ENCODE measurements at places on chromosomes 7 and 10. TPM values are rescaled to one million over a fixed set of nuclear protein-coding genes. Genes with fewer than 3 reads are reported as not detected.

DNA sequence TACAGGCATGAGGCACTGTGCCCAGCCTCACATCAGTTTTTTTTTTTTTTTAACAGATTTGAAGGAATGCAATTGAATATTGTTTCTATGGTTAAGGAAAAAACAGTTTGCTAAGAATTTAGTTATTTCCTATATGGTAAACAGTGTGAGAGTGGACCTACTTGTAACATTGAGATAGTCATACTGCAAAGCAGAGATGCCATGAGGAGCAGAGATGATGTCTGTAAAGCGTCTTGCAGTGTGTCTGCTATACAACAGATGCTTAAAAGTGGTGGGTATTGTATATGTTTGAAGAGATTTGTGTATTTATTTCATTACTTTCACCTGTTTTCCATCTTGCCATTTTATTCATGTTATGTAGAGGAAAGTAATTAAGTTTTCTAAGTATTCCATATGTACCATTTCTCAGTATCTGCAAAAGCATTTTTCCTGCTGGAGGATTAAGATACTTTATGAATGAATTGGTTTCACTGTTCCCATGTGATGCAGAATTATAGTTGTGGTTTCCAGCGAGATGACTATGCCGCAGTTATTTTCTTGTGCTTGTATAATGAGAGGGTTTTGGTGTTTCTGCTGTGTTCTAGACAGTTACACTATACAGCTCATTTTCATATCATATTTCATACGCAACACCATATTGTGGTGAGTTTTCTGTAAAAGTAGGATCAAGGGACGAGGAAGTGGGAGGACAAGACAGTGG, 26.6 kb downstream of the TET1 start:
- H3K36me3 ChIP-seq: no peaks in the 10 kb centered on the region
- H3K4me3 ChIP-seq: no peak overlapping the region
- H3K27me3 ChIP-seq: no peaks in the 10 kb centered on the region
- H3K4me1 ChIP-seq: no peaks in the 10 kb centered on the region
- H3K27ac ChIP-seq: no peak overlapping the region
- no peak for DNase-seq

The LIPM gene
- not detected for total RNA-seq

- no peaks in the 10 kb centered on the region for H3K27me3 ChIP-seq
- H3K4me1 ChIP-seq: peaks cover 21% of the 10 kb centered on the region
- peak; percentile 87 for DNase-seq
- peak overlapping the region; percentile 82 for H3K4me3 ChIP-seq
- H3K27ac ChIP-seq: peak overlapping the region; percentile 98
Measured at GRCh38 chr10:75408911-75409885, 7.6 kb upstream of the ZNF503 start.

The PILRA gene
- 5.8 TPM for total RNA-seq

DNA sequence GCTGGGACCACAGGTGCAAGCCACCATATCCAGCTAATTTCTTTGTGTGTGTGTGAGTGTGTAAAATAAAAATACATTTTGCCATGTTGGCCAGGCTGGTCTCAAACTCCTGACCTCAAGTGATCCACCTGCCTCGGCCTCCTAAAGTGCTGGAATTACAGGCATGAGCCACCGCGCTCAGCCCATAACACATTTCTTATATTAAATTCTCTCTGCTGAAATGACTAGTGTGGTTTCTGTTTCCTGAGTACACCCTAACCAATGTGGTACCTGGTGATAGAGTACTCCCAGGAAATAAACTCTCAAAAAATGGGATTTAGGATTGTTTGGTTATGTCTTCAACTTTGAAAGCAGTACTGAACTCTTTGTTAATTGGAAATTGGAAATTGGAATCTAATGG, 19.4 kb upstream of the FHIP2A start:
- H3K27me3 ChIP-seq: no peaks in the 10 kb centered on the region
- no peak for DNase-seq
- no peak overlapping the region for H3K4me3 ChIP-seq
- H3K27ac ChIP-seq: no peak overlapping the region
- H3K36me3 ChIP-seq: no peaks in the 10 kb centered on the region
- no peaks in the 10 kb centered on the region for H3K4me1 ChIP-seq

- H3K27ac ChIP-seq: no peak overlapping the region
- no peaks in the 10 kb centered on the region for H3K27me3 ChIP-seq
- H3K4me1 ChIP-seq: no peaks in the 10 kb centered on the region
- DNase-seq: no peak
- H3K36me3 ChIP-seq: no peaks in the 10 kb centered on the region
Measured at GRCh38 chr10:31838065-31838464, 90.6 kb downstream of the ARHGAP12 start.

DNA sequence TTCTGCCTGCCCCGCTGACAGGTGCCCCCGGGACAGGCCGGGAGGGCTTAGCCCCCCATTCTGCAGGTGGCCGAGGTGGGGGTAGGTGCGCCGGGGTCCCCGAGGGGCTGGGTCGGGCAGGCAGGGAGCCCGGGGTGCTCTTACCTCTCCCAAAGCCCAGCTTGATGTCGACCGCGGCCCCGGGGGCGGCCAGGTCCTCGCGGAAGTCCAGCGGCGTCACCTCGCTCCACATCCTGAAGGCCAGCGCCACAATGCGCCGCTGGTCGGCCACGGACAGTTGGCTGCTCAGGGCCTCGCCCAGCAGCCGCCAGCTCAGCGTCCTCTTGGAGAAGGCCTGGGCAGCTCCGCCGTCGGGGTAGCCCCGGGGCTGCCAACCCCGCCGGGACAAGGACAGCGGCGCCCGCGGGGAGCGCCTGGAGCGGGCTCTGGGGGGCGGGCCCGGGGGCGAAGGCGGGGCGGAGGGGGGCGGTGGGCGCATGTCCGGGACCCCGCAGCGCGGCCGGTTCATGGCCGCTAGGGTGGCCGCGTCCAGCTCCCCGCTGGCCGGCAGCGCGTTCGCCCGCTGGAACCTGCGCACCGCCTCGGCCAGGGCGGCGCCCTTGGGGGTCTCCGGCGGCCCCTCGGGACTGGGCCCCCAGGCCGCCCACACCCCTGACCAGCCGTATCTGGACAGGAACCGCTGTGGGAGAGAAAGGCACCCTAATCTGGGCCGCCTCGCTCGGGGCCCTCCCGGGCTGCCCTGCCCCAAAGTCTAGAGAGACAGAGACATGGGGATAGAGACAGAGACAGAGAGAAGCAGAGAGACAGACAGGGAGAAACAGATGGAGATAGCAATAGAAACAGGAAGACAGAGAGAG, 1.7 kb downstream of the MMP21 start:
- H3K27ac ChIP-seq: no peak overlapping the region
- H3K4me1 ChIP-seq: peaks cover 5% of the 10 kb centered on the region
- H3K27me3 ChIP-seq: no peaks in the 10 kb centered on the region
- H3K4me3 ChIP-seq: no peak overlapping the region

- H3K4me1 ChIP-seq: no peaks in the 10 kb centered on the region
- no peaks in the 10 kb centered on the region for H3K27me3 ChIP-seq
- H3K4me3 ChIP-seq: no peak overlapping the region
- DNase-seq: no peak
- no peaks in the 10 kb centered on the region for H3K36me3 ChIP-seq
Measured at GRCh38 chr10:98301664-98302319, 33.8 kb upstream of the LOXL4 start.

GRCh38 chr7:50147951-50148808, 55.1 kb upstream of the ZPBP start:
- no peaks in the 10 kb centered on the region for H3K36me3 ChIP-seq
- no peaks in the 10 kb centered on the region for H3K27me3 ChIP-seq
- DNase-seq: no peak
- H3K27ac ChIP-seq: no peak overlapping the region
- no peaks in the 10 kb centered on the region for H3K4me1 ChIP-seq
- no peak overlapping the region for H3K4me3 ChIP-seq

The BAIAP2L1 gene
- total RNA-seq: 0.66 TPM

- H3K4me3 ChIP-seq: no peak overlapping the region
- DNase-seq: no peak
- no peak overlapping the region for H3K27ac ChIP-seq
- H3K36me3 ChIP-seq: no peaks in the 10 kb centered on the region
- H3K27me3 ChIP-seq: no peaks in the 10 kb centered on the region
Measured at GRCh38 chr10:22363305-22363704, 18.0 kb downstream of the SPAG6 start.

DNA sequence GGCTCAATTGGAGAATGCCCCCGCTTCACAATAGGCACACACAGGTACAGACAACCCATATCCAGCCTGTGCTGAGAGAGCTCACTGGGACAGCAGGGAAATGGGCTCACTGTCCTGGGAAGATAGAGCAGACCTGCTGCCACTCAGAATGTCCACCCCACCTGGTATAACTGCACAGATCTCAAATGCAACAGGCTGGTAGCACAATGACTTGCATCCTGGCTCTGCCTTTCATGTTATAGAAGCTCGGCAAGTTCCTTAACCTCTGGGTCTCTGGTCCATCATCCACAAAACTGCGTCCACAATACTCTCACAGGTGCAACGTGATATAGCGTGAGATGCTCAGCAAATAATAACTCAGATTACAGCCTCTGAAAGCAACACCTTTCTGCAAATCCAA, 295.4 kb downstream of the GRID1 start:
- no peak for DNase-seq
- H3K27ac ChIP-seq: no peak overlapping the region
- no peak overlapping the region for H3K4me3 ChIP-seq

DNA sequence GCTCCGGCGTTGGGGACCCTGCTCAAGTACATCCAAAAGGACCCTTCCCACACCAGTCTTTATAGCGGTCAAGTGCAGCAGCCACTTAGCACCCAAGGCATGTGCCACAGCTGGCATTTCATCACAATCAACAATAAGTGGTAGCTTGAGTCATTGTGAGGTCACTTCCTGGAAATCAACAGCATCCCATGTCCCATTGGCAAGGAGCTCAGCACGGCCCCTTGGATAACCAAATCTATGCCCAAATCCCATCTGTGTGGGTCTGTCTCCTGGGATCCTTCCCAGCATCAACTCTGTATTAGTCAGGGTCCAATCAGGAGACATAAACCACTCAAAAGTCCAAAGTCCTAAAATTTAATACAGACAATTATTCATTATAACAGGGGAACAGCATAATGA, 27.1 kb downstream of the MDH2 start:
- no peak overlapping the region for H3K27ac ChIP-seq
- no peaks in the 10 kb centered on the region for H3K27me3 ChIP-seq
- peaks cover 19% of the 10 kb centered on the region for H3K4me1 ChIP-seq
- no peak for DNase-seq

The RNF133 gene
- total RNA-seq: 0.36 TPM

- H3K27ac ChIP-seq: no peak overlapping the region
- peaks cover 10% of the 10 kb centered on the region for H3K36me3 ChIP-seq
- DNase-seq: no peak
- H3K27me3 ChIP-seq: no peaks in the 10 kb centered on the region
- no peak overlapping the region for H3K4me3 ChIP-seq
Measured at GRCh38 chr10:127368929-127369328, 172.5 kb upstream of the INSYN2A start.

The PAPOLB gene
- total RNA-seq: 0.27 TPM

GRCh38 chr10:48740015-48740707, 55.5 kb downstream of the WDFY4 start:
- DNase-seq: no peak
- H3K27me3 ChIP-seq: no peaks in the 10 kb centered on the region
- H3K4me3 ChIP-seq: no peak overlapping the region
- H3K27ac ChIP-seq: no peak overlapping the region

DNA sequence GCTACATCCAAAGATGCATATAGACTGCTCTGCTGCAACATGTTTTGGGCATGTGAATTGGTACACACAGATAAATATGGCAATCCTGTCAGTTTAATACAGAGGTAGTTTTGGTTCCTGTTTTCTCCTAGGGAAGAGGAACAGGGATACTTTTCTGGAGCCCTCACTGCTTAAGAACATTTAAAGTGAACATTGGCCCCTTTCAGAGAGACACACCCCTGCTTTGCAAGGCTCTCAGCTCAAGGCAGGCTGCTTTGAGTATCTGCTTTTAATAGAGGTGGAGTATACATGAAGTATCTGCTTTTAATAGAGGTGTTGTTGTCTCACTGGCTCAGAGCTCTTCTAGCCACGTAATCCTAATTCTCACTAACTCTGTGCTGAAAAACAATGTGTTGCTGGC, 38.9 kb downstream of the CYP51A1 start:
- no peaks in the 10 kb centered on the region for H3K4me1 ChIP-seq
- no peaks in the 10 kb centered on the region for H3K27me3 ChIP-seq
- no peak overlapping the region for H3K4me3 ChIP-seq
- no peak for DNase-seq
- peaks cover 32% of the 10 kb centered on the region for H3K36me3 ChIP-seq
- H3K27ac ChIP-seq: no peak overlapping the region

GRCh38 chr10:4504550-4504949, 321.5 kb upstream of the AKR1E2 start:
- no peak for DNase-seq
- no peak overlapping the region for H3K4me3 ChIP-seq
- H3K27ac ChIP-seq: no peak overlapping the region
- no peaks in the 10 kb centered on the region for H3K4me1 ChIP-seq
- no peaks in the 10 kb centered on the region for H3K27me3 ChIP-seq

GRCh38 chr10:55272886-55273285, 471.9 kb upstream of the PCDH15 start:
- no peak overlapping the region for H3K27ac ChIP-seq
- no peaks in the 10 kb centered on the region for H3K36me3 ChIP-seq
- H3K27me3 ChIP-seq: no peaks in the 10 kb centered on the region
- H3K4me3 ChIP-seq: no peak overlapping the region
- DNase-seq: no peak

DNA sequence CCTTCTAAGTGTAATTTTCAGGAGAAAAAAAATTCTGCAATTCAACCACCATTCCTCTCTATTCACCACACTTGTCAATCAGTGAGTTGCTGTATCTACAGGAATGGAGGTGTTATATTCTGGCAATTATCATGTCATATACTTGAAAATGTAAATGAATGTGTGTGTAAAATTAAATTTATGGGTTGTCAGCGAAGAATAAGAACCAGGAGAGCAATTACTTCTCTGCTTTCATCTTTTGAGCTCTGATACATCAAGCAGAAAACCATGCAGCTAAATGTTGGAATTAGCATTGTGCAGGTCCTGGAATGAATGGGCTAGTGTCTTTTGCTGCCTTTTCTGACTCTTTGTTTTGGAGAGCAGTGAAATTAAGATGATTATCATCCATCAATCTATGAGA, 207.6 kb downstream of the FOXP2 start:
- no peaks in the 10 kb centered on the region for H3K27me3 ChIP-seq
- no peaks in the 10 kb centered on the region for H3K36me3 ChIP-seq
- no peak overlapping the region for H3K27ac ChIP-seq

The CPEB3 gene
- total RNA-seq: 7.5 TPM

DNA sequence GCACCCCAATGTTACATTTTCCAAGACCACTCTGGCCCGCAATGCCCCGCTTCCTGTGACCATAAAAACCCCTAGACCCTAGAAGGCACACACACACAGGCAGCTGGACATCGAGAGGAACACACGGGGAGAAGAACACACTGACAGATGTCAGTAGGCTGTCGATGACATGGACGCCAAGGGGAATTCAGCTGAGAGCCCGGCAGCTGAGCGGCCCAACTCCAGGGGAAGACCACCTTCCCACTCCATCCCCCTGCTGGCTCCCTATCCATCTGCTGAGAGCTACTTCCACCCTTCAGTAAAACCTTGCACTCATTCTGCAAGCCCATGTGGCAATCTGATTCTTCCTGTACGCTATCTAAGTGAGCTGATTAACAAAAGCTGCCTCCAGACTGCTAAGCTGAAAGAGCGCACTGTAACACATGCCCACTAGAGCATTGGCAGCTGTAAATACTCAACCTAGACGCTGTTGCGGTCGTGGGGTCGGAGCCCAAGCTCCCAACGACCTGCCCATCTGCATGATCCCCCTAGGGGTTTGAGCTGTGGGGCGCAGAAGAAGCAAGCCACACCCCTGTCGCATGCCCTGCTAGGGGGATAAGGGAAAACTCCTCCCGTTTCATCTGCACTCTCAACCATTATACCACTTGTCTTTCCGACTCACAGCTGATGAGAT, 843.6 kb upstream of the POT1 start:
- no peaks in the 10 kb centered on the region for H3K4me1 ChIP-seq
- H3K4me3 ChIP-seq: no peak overlapping the region
- no peak overlapping the region for H3K27ac ChIP-seq
- H3K27me3 ChIP-seq: no peaks in the 10 kb centered on the region
